LHCN-M2 (cell line): ENCODE measurements at places on chromosomes 7 and 10. TPM values are rescaled to one million over a fixed set of nuclear protein-coding genes. Genes with fewer than 3 reads are reported as not detected.

- no peak for DNase-seq
Measured at GRCh38 chr7:148079206-148080080, 511.1 kb upstream of the C7orf33 start.

DNA sequence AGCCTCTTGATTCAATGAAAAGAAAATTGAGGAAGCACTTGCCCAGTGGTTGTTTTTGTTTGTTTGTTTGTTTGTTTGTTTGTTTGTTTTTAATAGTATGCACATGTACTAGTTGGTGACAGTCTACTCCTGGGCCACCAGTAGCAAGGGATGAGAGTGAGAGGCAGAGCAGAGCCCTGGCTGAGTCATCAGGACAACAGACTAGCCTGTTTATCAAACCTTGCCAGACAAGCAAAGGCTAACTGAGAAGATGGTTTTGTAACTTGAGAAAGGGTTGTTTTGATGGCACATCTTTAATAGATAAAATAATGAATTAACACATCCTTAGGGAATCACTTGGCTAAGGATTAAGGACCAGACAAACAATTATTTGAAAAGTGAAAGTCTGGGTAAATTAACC is 78.1 kb downstream of the INHBA start:
- DNase-seq: peak; percentile 57

DNA sequence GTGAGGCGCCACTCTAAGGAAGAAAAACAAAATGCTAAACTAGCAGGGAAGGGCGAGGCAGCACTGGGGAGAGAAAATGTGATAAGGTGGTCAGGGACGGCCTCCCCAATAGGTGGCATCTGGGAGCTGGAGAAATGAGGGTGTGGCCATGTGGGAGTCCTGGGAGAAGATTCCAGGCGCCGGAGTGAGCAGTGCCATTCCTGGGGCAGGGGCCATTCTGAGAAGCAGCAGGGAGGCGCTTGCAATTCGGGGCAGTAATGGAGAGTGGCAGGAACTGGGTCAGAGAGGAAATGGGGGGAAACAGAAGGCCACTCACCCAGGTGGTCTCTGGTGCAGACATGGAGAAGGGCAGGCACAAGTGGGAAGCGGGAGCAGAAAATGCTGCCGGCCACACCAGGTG is 61.8 kb upstream of the LRRC18 start:
- peak; percentile 1 for DNase-seq

- DNase-seq: no peak
Measured at GRCh38 chr10:103742824-103743223, 112.6 kb downstream of the SH3PXD2A start.

- no peak for DNase-seq
Measured at GRCh38 chr7:66529883-66530610, 98.6 kb upstream of the KCTD7 start.

DNA sequence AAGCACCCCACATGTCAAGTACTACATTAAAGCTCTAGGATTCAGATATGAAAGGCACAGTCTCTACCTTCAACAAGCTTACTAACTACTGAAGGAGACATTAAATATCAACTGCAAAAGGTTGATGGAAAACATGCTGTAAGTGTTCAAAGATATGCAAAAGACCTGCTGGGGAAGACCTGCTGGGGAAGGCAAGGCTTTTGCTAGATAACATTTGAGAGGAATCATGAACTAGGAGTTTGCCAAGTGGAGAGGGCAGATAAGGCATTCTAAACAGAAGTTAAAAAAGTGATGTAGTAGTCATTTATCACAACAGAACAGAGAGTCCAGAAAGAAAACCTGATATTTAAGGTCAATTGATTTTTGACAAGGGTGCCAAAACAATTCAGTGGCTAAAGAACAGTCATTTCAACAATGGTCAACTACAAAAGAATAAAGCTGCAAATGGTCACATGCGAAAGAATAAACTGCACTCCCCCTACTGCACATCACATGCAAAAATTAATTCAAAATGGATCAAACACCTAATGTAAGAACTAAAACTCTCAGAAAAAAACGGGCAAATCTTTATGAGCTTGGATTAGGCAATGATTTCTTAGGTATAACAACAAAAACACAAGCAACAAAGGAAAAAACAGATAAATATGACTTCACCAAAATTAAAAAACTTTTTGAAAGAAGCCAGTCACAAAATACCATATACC is 23.0 kb upstream of the MSS51 start:
- DNase-seq: no peak

The SNCG gene
- 4.4 and 5.0 TPM in 2 replicates for total RNA-seq

The ENKUR gene
- not detected in 2 replicates for total RNA-seq

The GARIN1A gene
- total RNA-seq: 0.63 and 0.90 TPM in 2 replicates

The FRMD4A gene
- 34.8 and 39.0 TPM in 2 replicates for total RNA-seq

The EPHA1 gene
- total RNA-seq: not detected in 2 replicates

DNA sequence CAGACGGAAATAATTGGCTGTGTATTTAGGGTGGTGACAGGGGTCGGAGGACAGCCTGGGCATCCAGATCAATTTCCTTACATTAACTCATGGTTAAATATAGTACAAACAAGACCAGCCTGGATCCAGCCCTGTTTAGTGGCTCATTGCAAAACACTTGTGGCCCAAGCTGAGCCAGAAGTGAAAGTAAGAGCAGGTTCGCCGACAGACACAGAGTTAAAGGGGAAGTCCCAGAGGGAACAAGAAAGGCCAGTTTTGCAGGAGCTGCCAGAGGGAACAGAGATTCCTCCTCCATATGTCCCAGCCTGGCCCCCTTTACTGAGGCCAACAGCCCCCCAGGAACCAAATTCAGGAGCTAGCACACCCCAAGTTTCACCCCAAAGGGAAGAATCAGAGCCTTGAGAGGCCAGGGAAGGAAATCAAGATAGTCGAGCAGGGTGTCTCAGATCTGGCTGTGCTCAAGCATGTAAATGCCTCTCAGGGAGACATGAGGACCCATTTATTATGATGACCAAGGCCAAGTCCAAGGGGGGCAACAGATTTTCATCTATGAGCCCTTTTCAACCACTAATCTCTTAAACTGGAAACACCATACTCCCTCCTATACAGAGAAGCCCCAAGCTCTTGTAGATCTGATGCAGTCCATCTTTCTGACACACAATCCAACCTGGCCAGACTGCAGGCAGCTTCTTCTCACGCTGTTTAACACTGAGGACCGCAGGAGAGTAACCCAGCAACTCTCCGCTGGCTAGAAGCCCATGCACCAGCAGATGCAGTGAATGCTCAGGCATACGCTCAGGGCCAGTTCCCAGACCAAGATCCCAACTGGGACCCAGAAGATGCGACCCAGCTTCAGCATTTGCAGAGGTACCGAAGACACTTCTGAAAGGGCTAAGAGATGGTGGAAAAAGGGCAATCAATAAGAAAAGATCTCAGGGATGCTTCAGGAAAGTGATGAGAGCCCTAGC is 15.9 kb upstream of the ADCK2 start:
- DNase-seq: peak; percentile 54
